RKO (cell line): ENCODE measurements at places on chromosomes 2 and 18.
A peak's percentile ranks its signal among the peaks of the same experiment; 100 is the strongest.

DNA sequence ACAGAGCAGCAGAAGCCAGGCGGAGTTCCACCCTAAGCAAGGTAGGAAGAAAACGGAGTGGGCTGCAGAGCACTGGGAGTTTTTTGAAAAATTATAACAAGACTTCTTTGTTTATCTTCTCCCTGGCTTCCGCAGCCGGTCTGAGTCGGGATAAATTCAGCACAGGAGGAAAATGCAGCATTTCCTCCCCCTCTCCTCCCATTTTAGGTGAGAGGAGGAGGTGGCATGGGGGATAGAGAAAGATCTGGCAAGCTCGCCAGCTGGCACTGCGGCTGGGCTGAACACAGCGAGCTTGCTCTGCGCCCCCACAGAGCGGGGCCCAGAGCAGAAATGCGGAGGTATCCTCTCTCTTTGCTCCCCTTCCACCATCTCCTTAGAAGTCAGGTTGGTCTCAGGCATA, 17.7 kb upstream of the CHRNA1 start:
- DNase-seq, result no peak

DNA sequence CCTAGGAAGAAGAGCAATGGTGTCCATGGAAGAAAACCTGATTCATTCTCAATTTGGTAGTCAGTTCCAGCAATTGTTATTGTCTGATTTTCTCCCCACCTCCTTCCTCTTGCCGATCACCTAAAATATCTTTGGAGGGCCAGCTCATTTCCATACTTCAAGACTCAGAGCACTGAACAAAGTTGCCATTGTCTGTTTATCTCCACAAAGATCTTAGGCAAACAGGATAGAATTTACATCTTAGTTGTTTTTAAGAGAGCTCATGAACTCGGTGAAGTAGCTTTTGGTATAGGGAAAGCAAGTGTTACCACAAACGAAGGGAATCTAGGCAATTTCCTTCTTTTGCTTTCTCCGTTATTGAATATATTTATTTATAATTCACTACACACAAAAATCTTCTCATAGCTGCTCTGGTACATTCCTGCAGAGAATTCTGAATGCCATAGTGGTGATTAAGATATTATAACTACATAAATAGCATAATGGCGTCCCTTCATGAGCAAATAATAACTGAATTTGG, 41.5 kb upstream of the CHST9 start:
- DNase-seq, result no peak

DNA sequence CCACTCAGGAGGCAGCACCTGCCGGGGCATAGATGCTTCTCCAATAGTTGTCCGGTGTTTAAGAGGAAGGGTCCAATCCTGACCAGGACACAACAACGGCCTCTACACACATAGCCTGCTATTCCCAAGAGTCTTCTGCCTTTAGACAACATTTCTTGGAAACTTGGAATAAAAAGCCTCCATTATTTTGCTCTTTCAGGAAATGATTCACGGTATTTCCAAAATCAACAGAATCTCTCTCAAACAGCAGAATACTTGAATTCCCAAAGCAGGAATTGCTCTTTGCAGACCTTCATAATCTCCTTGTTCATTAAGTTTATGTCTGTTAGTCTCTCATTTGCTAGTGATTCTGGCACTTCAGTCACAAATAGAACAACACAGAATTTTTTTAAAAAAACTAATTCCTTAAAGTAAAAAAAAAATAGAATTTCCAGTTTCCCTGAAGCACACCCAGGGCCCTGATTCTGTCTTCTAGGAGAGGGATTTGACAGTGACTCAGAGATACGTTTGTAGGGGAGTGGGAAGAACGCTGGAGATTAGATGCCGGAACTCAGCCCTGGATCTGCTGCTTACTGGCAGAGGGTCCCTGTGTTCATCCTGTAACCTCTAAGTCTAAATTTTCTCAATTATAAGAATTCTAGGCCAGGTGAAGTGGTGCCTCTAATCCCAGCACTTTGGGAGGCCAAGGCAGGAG, 74.7 kb downstream of the NAB1 start:
- no peak for DNase-seq

- peak; percentile 77 for DNase-seq
Observed at GRCh38 chr2:18413676-18414396, 146.6 kb downstream of the RDH14 start.

DNA sequence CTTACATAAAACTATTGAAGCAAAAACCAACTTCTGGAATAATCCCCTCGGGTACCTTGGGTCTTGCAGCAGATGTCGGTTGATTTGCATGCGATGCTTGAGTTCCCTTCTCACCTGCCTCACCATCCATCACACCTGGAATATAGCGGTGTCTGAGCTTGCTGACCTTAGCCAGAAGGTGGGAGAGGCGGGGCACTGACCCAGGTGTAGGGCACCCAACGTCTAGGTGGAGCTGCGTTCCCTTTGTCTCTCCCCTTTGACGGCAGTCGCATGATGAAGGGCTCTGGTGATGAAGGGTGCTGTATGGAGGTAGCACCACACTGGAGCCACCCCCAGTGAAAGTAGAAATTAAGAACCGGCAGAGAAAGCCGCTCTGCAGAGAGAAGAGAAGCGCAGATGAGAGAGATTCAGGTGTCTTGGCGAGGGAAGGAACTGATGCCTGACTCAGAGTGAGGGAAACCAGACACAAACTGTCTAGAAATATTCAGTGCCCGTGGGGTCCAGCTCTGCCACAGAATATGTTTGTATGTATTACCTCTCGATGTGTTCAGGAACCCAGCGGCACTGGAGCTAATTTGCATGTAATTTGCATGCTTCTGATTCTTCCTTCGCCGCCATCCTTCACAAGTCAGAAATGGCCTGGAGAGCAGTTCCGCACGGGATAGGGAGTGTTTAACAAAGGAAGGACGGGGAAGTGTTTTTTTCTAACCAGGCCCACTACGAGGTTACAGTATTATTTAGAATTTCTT, 19.4 kb upstream of the MBP start:
- no peak for DNase-seq

DNA sequence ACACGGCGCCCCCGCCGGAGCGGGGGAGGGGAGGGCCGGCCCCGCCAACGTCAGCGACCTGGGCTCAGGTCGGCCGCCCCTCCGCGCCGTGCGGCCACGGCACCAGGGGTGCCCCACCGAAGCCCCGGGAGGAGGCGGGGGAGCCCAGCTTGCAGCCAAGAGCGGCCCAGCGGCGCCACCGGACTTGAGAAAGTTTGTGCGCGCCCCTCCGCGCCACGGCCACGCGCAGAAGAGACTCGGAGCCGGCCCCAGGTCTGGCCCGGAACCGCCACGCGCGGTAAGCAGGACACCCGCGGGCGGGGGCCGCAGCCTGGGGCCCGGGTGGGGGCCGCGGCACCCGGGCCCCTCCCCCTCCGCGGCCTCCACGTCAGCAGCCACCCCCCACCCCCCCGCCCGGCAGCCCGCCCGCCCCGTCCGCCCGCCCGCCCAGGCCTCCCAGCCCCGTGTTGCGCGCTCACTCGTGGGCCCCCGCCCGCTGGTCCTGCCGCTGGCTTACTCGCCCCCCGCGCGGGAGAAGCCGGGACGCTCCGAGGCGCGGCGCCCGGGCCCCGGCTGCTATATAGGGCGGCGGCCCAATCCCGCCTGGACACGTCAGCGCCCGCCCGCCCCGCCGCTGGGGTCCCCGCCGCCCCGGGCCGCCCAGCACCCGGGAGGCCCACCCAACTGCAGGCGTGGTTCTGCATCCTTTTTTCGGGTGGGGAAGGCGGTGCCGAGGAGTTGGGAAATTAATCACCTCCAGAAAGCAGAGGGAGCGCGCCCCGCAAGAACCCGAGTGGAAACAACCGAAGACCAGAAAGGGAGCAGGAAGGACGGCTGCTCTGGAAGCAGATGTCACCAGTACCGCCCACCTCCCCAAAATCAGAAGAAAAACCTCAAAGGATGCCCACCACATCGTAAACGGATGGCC, 42.9 kb downstream of the HDLBP start:
- DNase-seq, result peak; percentile 46

GRCh38 chr2:17911491-17912260, 33.2 kb downstream of the KCNS3 start:
- DNase-seq, result no peak
